ENCODE measurements at places on chromosomes 1 and 21.

GRCh38 chr1:4083231-4084047, 183.4 kb upstream of the C1orf174 start:
- no peak for DNase-seq

DNA sequence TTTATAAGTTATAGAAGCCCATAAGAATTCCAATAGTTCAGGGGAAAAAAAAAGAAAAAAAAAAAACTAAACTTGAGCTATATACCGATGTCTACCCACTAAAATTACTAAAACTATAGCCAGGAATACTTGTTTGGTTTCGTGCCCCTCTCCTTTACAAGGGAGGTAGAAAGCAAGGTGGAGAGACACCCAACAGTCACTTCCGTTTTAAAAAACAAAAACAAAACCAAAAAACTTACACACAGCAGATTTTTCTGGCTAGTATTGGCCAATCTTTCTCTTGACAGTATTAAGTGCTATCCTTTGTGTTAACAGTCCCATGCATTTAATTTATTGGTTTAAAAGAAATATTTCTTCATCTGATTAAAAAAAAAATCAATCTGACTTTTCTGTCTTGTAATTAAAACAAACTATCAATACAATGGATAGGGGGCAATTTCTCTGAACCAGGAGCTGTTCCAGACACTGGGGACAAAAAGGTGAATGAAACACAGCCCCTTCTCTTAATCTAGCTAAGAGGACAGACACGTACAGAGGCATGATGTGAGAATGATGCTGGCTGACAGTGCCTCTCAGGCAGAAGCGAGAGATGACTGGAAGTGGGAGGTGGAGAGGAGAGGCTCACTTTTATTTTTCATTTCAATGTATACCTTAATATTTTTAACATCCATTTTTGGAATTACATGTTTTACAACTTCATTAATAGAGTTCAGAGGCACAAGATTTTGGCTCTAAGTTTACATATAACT, 214.8 kb downstream of the RERE start:
- DNase-seq, result no peak

- no peak for DNase-seq
These were observed 54.3 kb upstream of the DESI2 start for GRCh38 chr1:244598611-244599010.

GRCh38 chr21:34351786-34352241, 12.0 kb upstream of the KCNE2 start:
- peak; percentile 61 for DNase-seq

- no peak for DNase-seq
These were observed 366.7 kb upstream of the PROX1 start for GRCh38 chr1:213621077-213621476.

Measured in activated effector memory CD4-positive, alpha-beta T cell treated with anti-CD3 and anti-CD28 coated beads, Interleukin-2, amount 50 U/mL, for 16 hours (primary cell).